ENCODE measurements at places on chromosomes 3 and 15. TPM values are rescaled to one million over a fixed set of nuclear protein-coding genes. Genes with fewer than 3 reads are reported as not detected.

The APOD gene
- 204 TPM for total RNA-seq

The LRRC15 gene
- under 0.01 TPM for total RNA-seq

The CLDN1 gene
- total RNA-seq = 0.20 TPM

The FSTL1 gene
- total RNA-seq = 920 TPM

The GOLGA8M gene
- 0.73 TPM for total RNA-seq

The C3orf38 gene
- total RNA-seq = 21.3 TPM

The OR5H1 gene
- not detected for total RNA-seq

The DNAH1 gene
- total RNA-seq = 6.6 TPM

Measured in subcutaneous preadipocyte (primary cell).